ENCODE measurements at places on chromosomes 7 and 10.

GRCh38 chr7:16471933-16472332, 6.4 kb upstream of the SOSTDC1 start:
- DNase-seq, result no peak

- no peak for DNase-seq
These were observed 40.5 kb upstream of the TMEM273 start for GRCh38 chr10:49228677-49229076.

DNA sequence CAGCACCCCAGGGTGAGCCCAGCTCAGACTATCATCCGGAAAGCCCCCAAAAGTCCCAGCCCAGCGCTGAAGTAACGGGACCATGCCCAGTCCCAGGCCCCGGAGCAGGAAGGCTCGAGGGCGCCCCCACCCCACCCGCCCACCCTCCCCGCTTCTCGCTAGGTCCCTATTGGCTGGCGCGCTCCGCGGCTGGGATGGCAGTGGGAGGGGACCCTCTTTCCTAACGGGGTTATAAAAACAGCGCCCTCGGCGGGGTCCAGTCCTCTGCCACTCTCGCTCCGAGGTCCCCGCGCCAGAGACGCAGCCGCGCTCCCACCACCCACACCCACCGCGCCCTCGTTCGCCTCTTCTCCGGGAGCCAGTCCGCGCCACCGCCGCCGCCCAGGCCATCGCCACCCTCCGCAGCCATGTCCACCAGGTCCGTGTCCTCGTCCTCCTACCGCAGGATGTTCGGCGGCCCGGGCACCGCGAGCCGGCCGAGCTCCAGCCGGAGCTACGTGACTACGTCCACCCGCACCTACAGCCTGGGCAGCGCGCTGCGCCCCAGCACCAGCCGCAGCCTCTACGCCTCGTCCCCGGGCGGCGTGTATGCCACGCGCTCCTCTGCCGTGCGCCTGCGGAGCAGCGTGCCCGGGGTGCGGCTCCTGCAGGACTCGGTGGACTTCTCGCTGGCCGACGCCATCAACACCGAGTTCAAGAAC, 1.1 kb downstream of the VIM start:
- peak; percentile 81 for DNase-seq

DNA sequence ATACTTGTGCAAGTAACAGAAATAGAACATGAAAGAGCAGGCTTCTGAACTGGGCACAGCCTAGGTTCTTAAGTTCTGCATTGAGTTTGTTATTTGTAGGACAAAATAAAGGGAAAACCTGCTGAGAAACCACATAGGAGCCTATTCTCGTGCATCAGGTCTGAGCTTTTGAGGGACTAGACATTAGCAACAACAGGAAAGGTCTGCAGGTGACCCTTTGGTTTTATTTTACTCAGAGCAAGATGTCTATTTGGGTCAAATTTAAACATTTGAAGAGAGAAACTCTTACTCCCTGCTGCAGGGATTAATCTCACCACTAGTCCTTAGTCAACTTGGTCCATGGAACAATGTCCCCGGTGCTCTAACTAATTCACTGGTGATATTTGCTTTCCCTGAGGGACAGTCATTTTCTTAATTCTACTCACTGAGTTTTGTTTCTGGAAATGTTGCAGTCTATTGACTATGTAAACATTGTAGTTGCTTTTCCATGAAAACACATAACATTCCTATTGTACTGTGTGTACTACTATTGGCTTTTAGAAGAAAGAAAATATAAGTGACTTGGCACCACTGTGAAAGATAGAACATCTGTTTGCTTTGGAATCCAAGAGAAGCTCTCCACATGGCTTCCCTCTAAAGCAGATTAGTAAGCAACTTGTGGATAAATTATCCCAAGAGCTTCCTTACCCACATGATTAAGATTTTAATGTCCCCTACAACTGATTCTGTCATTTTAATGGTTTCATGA, 108.2 kb downstream of the CHRM2 start:
- DNase-seq, result no peak

DNA sequence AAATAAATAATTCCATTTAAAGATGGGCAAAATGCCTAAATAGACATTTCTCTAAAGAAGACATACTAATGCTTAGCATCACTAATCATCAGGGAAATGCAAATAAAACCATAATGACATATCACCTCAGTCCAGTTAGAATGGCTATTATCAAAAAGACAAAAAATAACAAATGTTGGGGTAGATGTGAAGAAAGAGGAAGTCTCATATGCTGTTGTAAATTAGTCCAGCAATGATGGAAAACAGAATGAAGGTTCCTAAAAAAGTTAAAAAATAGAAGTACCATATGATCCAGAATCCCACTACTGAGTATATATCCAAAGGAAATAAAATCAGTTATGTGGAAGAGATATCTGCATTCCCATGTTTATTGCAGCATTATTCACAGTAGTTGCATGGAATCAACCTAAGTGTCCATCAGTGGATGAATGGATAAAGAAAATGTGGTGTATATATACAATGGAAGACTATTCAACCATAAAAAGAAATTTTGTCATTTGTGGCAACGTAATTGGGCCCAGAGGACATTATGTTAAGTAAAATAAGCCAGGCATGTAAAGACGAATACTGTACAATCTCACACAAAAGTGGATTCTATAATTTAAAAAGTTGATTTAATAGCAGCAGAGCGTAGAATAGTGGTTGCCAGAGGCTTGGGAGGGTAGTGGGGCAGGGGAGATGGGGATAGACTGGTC, 52.0 kb downstream of the TCAF1 start:
- DNase-seq, result peak; percentile 22

- DNase-seq, result no peak
These were observed 114.9 kb upstream of the PTN start for GRCh38 chr7:137458399-137458798.

- no peak for DNase-seq
These were observed 473.6 kb upstream of the C7orf33 start for GRCh38 chr7:148116829-148117403.

GRCh38 chr10:97411406-97411805, 10.3 kb upstream of the RRP12 start:
- peak; percentile 54 for DNase-seq

DNA sequence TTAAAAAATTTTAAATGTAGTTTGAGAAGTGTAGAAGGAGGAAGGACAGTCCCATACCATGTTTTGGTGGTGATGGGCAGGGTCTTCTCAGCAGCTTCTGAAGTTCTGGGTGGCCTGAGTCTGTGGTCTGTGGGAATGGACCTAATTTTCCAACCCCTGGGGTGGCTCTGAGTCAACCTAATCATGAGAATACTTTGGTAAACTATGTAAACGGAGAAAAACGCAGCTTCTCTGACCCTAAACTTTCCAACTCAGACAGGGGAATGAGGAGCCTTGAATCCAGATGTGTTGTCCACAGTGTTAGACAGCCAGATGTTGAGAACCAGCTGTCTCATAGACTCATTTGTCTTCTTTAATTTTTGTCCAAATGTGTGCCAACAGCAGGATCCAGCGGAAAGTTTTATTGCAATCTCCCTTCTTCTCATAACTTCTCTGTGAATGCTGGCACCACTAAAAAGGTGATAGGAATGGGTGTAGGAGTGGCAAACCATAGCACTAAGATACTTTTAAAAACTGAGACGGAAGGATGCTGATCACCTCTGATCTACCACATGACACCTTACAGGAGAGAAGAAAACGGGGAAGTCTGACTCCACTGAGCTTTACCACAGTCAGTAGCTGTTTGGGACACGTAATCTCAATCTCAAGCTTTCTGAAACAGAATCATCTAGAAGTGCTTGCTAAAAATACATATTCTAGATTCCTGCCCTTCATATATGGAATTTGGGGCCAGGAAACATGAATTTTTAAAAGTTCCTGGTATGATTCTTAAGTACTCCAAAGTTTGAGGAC, 90.5 kb upstream of the PHYHIPL start:
- DNase-seq, result no peak

DNA sequence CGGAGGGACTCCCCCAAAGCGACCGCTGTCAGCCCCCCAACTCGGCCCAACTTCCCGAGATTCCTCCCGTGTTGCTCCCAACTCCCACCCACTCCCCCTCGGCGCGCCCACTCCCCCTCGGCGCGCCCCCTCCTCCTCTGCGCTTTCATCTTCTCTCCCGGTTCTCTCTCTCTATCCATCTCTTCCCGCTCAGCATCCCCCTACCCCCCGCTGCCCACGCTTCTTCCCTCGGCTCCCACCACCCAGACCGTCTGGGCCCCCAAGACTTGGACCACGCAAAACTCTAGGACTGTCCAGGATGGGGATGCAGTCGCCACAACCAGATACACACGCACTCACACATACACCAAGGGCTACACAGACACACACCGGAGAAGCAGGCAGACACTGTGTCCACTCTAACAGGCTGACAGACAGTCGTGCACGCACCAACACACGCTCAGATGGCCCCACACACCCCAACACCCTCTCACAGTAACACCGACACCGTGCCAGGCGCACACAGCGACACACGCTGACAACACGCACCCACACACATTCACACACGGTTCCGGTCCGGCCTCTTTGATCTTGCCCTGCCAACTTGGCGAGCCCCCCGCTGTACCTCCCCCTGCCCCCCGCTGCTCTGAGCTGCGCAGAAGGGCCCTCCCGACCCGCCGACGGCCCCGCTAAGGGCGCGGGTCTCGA, 1.1 kb downstream of the GRID1 start:
- no peak for DNase-seq

DNA sequence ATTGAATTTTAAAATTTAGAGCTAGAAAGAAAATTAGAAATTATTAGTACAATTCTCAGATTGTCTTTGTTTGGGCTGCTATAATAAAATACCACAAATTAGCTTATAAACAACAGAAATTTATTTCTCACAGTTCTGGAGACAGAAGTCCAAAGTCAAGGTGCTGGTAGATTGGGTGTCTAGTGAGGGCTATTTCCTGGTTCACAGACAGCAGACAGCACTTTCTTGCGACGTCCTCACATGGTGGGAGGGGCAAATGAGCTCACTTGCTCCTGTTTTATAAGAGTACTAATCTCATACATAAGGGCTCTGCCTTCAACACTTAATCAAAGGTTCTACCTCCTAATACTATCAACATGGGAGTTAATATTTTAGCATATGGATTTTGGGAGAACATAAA, 134.1 kb downstream of the MDFIC start:
- peak; percentile 6 for DNase-seq

DNA sequence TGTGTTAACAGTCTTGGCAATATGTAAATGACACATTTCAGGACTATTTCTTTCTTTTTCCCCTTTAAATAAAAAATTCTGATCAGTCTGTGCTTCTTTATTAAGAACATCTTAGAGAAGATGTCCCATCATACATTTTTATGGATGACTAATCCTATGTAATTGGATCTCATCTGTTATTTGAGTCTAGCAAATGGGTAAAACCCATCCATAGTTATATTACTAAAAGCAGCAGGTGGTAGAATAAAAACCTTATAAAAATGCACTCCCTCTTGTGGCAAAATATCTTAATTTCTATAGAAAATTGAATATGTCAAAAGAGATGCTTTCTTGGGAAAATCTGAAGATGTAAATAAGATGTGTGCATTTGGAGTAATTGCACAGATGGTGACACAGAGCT, 35.3 kb downstream of the TRRAP start:
- DNase-seq, result no peak

DNA sequence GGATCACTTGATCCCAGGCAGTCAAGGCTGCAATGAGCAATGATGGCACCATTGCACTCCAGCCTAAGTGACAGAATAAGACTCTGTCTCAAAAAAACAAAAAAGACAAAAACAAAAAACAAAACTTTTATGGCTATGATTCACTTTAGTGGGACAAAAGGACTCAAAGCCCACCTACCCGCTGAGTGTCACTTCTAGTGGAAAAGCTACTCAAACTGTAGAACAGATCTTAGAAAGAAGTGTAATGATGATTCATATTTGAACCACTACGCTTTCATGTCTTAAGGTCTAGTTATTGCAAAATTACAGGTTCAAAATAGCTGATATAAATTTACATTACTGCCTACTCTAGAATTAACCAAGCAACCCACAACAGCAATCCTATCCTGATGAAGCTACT, 47.1 kb upstream of the OTUD1 start:
- DNase-seq, result no peak

- peak; percentile 79 for DNase-seq
These were observed 206.5 kb downstream of the SORCS1 start for GRCh38 chr10:106957823-106958588.

DNA sequence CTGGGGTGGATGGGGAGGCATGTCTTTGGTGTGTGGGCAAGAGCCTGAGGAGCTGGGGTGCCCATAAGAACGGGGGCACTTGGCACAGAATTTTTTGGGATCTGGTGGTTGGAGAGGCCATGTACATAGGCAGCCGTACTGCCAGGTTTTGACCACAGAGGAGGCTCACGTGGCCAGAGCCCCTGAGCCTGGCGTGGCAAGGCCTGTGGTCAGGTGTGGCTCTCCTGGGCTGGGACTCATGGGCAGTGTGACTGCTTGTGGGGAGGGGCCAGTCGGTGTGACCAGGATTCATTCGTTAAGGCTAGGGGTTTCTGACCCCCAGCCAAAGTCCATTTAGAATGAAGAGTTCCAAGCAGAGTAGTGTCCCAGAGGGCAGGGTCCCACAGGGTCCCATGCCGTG, 38.2 kb downstream of the AGAP3 start:
- no peak for DNase-seq

DNA sequence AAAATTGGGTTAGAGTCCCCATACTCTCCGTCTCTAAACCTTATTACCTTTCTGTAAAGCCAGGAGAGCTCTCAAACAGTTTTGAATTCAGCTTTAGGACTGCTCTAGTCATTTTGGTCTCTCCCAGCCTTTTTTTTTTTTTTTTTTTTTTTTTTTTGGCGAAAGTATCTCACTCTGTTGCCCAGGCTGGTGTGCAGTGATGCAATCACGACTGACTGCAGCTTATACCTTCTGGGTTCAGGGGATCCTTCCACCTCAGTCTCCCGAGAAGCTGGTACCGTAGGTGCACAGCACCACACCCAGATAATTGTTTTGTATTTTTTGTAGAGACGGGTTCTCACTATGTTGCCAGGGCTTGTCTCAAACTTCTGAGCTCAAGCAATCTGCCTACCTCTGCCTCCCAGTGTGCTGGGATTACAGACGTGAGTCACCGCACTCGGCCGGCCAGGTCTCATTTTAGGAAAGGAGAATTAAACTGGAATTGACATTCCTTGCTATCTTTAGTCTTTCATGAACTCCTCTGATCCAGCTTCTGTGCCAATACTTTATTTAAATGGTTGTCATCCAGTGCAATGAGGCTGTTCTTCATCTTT, 31.4 kb upstream of the RSU1 start:
- DNase-seq, result no peak

GRCh38 chr10:68954904-68955303, 1.1 kb upstream of the DDX21 start:
- DNase-seq, result peak; percentile 13

- peak; percentile 81 for DNase-seq
These were observed 85.5 kb downstream of the SLC25A13 start for GRCh38 chr7:96236198-96237039.

- DNase-seq, result no peak
These were observed 2.1 kb downstream of the CHST3 start for GRCh38 chr10:71966046-71967004.

GRCh38 chr10:97312897-97313296, 6.2 kb upstream of the FRAT1 start:
- DNase-seq, result peak; percentile 90

- no peak for DNase-seq
These were observed 73.0 kb upstream of the GJD4 start for GRCh38 chr10:35532141-35532540.

- no peak for DNase-seq
These were observed 40.5 kb upstream of the IL15RA start for GRCh38 chr10:6017781-6018354.

- no peak for DNase-seq
These were observed 449.5 kb upstream of the ZMIZ1 start for GRCh38 chr10:78619115-78619851.

- DNase-seq, result no peak
These were observed 154.4 kb upstream of the MKLN1 start for GRCh38 chr7:131173145-131173890.

Data from hematopoietic multipotent progenitor cell treated with erythropoietin and hydrocortisone succinate and interleukin-3 and kit ligand, for 4 days (in vitro differentiated cells).